ENCODE measurements at places on chromosomes 11 and 22.

DNA sequence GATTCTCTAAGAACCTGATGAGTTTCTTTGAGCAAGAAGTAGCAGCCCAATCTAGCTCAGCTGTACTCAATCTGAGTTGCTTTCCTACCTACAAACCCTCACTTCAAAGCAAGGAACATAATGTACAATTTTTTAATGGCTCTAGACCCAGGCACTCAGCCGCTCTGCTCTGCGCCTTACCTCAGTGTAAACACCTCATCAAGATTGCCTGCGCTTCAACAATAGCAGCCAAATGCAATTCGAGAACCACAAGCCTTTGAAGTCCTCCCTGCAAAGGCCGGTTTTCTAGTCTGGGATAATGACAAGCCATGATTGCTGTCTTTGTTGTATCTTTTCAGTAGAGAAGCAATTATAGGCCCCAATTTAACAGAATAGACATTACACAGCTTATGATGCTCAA is 38.0 kb downstream of the JHY start:
- no peak for DNase-seq

GRCh38 chr11:96215110-96215782 is 127.7 kb downstream of the MAML2 start:
- no peak for DNase-seq

- no peak for DNase-seq
These were observed 801.7 kb downstream of the TBC1D22A start for GRCh38 chr22:47564158-47564450.

DNA sequence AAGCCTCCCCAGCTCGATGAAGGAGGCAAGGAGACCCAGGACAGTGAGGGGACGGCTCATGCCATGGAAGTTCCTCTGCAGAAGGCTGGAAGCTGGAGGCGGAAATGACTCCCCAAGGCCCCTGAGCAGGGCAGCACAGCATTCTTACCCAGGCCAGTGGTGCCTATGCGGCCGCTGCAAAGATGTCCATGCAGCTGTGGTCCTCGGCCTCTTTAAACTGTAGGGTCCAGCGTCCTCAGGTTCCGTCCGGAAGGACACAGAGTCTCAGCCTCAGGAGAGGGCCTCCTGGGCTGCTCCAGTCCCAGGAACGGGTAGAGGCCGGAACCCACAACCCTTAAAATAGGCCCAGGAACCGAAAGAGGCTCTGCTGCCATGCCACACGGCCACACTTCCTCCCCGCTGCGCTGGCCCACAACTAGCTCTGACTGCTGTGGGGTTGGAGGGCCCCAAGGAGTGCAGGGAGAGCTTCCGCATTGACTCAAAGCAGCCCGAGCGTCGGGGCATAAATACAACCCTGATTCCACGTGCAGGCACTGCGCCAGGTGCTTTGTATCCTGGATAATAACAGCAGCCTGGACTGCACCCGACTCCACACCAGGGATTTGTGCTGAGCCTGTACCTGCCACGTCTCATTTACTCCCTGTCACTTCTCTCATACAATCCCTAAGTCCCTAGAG is 5.5 kb downstream of the KIAA0930 start:
- DNase-seq = no peak

DNA sequence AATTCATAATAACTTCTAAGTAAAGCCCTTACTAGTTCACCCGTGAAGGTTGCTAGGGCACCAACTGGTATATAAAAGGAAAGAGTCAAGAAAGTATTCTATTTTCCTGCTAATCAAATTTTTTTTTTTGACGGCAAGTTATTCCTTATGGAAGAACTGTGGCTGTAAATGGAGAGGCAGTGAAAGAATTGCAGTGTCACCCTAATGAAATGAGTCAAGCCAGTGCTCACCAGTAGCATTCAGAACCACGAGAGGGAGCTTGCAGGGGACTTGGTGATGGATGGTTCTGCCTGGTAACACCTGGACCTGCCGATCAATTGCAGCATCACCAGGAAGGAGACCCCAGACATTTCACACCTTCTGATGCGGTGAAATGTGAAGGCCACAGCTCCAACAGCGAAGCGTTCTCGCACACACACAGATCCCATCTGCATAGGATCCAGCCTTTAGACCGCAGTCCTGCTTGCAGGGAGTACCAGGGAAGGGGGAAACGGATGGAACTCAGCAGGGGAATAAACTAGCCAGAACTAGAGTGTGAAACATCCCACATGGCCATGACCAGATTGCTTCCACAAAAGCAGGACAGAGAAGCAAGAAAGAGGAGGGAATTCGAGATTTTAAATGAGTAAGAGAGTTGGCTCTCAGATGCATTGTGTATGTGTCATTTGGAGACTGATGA is 326.2 kb downstream of the TBC1D22A start:
- DNase-seq = no peak

DNA sequence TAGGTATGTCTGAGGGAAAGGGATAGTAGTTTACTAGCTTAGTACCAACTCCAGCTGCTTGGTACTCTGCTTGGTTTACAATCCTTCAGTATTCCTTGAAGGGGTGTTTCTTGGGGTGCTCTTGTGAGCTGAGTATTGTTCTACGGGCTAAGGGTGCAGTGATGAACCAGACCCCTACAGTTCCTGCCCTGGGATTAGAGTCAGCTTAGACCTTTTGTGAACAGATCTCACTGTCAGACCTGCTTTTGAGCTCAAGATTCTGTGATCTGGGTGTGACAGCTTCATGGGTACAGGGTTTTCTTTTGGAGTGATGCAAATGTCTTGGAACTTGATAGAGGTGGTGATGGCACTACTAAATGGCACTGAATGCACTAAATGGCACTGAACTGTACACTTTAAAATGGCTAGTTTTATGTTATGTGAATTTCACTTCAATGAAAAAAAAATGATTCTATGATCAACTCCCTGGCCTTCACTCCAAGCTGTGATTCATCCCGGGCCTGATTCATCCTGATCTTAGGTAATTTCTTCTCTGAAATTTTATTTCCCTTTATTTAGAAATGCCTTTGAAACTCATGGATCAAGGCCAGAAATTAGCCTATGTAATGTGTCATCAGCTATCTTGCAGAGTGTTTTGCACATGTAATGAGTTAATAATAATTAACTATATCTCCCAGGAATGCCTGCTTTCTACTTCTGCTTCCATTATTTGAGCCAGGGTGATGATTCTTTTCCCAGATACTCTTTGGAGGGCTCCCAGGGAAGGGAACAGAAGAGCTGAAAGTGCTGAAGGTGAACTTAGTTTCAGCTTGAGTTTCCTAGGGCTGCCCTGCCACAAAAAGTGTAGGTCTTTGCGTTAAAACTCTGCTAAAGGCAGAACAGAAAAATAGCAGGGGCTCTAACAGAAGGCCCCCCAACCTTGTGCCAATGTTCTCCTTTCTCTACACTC is 87.9 kb downstream of the NCAM1 start:
- DNase-seq = no peak

DNA sequence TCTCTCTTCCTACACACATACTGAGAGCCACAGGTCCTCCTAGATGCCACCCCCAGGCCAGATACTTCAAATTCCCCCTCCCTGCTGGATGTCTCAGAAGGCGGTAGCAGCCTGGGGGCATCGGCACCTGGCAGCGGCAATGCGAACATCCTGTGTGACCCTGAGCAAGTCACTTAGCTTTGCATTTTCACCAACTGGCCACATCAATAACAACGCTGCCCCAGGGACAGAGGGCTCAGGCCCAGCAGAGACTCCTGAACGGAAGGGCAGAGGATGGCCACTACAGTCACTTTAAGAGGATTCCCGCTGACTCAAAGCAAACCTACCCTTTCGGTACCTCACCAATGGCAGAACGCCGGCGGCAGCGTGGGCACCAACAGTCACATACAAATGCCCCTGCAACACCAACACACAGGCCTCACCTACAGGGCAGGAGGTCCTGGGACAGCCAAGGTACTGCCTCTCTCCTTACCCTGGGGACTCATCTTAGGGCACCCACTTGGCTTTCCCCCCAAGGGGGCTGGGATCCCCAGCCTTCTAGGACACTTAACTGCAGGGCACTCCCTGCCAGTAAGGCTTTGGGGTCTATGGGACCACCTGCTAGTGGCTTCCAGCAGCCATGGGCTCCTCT is 1.6 kb downstream of the LMO1 start:
- peak; percentile 53 for DNase-seq

GRCh38 chr11:9210922-9211320 is 54.2 kb downstream of the DENND5A start:
- DNase-seq = no peak

GRCh38 chr22:38724926-38725571 is 19.3 kb downstream of the GTPBP1 start:
- no peak for DNase-seq

DNA sequence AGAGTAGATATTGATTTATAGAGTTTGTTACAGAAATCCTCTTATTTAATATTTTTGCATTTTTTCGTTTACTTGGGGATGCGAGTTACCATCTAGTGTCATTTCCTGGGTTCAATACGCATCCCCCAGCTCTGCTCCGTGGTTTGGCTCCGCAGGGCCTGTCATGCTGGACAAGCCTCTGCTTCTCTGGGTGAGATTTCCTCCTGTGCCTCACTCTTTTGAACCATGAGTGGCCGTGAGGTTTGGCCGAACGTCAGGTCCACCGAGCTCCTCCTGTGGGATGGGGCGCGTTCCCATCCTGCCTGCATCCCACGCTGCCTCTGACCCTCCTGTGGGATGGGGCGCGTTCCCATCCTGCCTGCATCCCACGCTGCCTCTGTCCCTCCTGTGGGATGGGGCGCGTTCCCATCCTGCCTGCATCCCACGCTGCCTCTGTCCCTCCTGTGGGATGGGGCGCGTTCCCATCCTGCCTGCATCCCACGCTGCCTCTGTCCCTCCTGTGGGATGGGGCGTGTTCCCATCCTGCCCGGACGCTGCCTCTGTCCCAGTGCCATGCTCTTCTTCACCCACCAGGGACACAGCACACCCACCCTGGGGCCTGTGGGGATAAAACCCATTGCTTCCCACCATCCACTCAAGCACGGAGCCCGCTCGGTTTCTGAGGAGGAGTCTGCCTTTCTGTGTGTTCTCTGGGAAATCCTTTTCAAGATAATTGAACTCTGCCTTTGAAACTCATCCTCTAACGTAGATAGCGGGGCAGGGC is 506.8 kb downstream of the BRD1 start:
- no peak for DNase-seq

DNA sequence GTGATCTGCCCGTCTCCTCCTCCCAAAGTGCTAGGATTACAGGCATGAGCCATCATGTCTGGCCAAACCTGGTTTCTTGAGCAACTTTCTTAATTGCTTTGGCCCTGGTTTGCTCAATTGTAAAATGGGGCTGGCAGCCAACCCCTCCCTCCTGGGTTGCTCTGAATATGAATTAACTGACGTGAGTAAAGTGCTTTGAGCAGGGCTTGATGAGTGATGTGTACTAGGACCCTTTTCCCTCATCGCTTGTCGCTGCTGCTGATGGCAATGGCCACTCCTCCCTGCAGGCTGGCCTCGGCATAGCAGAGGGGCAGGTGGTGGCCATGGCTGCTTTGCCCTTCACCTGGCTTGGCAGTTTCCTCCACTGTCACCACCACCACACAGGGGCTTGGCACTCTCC is 41.5 kb downstream of the RNF141 start:
- no peak for DNase-seq

GRCh38 chr11:6433998-6434660 is 6.7 kb downstream of the HPX start:
- DNase-seq = no peak

- peak; percentile 53 for DNase-seq
These were observed 53.9 kb upstream of the CEP126 start for GRCh38 chr11:101860696-101861427.

- DNase-seq = no peak
These were observed 9.6 kb upstream of the LMO1 start for GRCh38 chr11:8273287-8273686.

DNA sequence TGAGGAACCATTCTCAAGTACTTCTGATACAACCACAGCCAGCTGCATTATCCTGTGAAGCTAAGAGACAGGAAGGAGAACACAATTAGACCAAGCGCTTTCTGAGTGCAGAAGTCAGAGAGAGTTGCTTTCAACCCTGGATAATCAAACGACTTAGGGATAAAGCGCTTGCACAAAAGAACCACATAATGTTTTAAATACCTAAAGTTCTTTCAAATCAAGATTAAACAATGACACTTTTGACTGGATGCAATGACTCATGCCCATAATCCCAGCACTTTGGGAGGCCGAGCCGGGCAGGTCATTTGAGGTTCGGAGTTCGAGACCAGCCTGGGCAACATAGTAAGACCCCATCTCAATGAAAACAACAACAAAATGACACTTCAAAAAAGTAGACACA is 145.1 kb downstream of the SWAP70 start:
- DNase-seq = no peak

DNA sequence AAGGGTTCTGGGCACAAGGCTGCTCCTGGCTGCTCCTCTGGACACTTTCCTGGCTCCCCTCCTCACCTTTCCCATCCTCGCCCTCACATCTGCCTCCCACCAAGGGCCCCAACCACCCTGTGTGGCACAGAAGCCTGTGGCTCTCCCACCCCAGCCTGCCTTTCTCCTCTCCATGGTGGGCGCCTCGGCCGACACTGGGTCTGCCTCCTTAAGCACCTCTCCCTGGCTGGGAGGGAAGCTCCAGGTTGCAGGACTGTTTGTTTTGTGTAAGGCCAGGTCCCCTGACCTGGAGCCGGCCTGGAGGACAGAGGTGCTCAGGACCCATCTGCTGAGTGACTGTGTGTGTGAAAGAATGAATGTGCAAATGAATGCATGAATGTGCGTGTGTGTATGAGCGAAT is 14.1 kb downstream of the MUC6 start:
- no peak for DNase-seq

GRCh38 chr11:66855574-66856495 is 1.0 kb upstream of the LRFN4 start:
- DNase-seq = peak; percentile 96

DNA sequence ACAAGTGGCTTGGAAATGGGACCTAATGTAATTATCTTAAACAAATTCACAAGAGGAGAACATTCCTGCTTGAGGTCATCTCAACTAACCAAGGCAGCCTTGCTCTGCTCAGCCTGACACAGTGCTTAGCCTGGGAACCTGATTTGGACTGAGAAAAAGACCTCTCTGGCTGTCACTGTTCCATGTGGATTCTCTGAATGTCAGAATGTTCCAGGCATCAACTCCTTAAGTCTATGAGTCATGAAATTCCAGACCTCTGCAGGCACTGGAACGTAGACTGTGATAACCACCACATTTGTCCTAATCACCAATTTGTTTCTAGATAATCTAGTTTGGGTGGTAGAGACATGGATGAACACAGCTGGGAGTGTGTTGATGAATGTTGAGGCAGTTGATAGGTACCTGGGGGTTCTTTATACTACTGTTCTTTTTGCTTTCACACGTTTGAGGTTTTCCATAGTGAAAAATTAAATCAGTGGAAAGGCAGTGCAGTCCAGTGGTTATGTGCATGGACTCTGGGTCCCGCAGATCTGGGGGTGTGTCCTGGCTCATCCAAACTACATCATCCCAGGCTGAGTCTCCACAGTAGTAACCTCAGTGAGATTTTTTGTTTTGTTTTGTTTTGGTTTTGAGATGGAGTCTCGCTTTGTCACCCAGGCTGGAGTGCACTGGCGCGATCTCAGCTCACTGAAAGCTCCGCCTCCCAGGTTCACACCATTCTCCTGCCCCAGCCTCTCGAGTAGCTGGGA is 269.6 kb downstream of the MN1 start:
- no peak for DNase-seq
